Hematopoietic multipotent progenitor cell treated with erythropoietin and hydrocortisone succinate and interleukin-3 and kit ligand, for 15 days (in vitro differentiated cells): ENCODE measurements at places on chromosomes 7 and 10.

DNA sequence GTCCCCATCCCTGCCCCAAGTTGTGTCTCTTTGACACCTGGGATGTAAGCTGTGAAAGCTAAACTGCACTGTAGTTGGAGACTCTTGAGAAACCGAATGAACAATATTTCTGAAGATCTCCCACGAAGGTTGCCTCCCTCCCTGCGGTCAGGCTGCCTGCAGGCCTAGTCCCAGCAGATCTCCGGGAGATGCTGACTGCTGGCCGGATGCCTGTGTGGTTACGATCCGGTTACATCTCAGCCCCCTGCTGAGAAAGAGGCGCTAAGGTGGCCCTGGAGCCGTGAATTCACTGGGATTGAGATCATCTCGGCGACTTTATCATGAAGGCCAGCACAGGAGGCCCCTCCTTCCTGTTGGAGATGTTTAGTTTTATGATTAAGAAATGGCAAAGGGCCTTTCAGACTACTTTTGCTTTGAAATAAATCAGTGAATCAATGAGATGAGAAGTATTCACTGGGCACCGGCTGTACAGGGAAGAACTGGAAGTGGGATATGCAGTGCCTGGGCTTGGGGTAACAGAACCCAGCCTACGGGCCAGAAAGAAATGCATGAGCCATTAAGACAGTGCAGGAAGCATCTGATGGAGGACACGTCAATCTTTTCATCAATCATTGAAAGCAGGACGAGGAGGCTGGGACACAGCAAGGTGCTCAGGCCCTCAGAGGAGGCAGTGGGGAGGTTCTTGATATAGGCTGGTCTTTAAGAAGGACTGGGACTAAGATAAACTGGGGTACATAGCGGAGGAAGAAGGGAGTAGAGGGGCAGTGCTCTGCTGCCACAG is 177.6 kb downstream of the PRKAG2 start:
- no peak for DNase-seq

DNA sequence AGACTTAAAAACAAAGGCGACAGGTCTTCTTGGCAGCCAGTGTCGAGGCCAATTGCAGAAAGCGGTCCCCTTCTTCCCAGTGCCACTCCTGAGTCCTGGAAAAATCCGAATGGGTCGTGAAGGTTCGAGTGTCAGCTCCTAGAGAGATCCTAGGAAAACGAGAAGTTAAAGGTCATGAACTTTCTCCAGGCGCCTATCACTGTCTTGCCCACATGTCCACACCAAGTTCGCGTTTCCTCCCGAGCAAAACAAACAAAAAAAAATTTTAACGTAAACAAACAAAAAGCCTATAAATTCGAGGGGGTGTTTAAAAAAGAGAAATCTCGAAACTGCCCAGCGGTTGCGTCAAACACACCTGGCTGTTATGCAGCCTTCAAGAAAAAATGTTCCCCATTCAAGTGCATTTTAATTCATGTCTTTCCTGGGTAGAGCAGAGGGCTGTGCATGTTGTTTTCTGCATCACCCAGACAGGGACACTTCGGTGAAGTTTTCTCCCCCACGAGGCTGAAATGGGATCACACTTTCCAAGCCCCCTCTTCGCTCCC is 1.5 kb downstream of the ARHGAP21 start:
- no peak for DNase-seq

GRCh38 chr10:58266003-58266825 is 1.5 kb downstream of the IPMK start:
- DNase-seq = peak; percentile 29

DNA sequence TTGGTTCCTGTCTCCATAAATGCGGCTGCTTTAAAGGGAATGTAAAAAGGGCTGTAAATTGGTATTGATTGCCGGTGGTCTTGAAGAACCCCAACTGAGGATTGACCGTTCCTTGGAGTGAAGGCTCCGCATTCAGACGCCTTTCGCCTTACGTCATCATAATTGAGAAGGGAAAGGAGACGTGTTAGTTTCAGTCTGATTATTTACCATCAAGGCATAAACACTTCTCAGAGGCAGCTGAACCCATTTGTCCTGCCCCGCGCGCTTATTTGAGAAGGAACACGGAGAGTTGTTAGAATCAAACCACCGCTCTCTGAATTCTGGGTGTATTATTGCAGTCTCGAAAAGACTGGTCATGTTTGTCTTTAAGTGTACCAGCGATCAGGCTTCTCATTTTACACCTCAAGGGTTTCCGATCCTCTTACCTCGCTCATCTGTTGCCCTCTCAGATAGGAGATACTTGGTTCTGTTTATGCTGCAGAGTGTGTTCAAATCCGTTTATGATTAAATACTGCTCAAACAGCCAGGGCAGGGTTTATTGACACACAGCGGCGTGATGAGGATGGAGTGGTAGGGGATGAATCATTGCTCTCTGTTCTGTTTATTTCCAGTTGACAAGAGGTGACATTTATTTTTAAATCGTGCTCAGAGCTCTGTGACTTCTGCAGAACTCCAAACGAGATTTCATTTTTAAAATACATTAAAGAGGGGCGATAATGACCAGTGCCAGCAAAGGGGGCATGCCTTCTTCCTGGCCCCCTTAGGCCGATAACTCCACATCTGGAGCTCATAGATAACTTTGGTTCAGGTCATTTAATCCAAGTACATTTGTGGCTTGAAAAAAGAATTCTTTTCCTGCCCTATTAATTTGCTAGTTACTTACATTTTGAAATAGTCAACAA is 30.4 kb downstream of the FOXK1 start:
- DNase-seq = no peak

DNA sequence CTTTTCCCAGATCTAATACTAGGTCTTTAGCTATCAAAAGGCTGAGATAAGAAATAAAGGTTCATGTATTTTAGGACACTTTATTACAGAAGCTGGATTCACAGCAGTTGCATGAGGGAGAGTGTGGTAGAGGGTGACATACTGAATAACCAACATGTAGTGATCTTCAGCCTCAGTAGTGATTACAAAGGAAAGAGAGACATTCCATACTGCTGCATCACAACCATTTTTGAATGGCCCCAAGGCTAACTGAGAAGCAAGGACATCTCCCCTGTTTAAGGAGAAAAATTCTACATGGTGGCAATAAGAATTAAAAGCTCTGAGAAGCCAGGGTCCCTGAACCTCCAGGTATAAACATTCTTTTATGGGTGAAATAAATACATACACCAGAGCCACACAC is 35.3 kb downstream of the COG5 start:
- no peak for DNase-seq

- DNase-seq = no peak
These were observed 374.6 kb downstream of the CALN1 start for GRCh38 chr7:72037516-72037915.

- no peak for DNase-seq
These were observed 61.3 kb downstream of the CACNA2D1 start for GRCh38 chr7:82382276-82382675.

DNA sequence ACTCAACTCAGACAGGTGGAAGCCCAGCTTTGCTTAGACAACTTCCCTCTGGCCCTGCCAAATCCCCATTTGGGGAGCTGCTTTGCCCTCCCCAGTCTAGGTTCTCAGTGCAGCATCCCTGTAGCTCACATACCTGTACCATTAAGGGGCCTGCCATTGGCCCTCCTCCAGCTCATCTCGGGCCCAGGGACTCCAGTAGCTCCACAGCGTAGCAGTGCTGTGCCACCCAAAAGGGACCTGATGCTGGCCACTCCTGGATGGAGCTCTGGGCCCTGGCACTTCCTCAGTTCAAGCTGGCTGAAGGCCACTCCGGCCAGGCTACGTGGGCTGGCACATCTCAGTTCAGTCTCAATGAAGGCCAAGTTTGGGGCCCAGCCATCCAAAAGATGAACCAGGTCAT is 7.4 kb downstream of the LRIT1 start:
- no peak for DNase-seq

DNA sequence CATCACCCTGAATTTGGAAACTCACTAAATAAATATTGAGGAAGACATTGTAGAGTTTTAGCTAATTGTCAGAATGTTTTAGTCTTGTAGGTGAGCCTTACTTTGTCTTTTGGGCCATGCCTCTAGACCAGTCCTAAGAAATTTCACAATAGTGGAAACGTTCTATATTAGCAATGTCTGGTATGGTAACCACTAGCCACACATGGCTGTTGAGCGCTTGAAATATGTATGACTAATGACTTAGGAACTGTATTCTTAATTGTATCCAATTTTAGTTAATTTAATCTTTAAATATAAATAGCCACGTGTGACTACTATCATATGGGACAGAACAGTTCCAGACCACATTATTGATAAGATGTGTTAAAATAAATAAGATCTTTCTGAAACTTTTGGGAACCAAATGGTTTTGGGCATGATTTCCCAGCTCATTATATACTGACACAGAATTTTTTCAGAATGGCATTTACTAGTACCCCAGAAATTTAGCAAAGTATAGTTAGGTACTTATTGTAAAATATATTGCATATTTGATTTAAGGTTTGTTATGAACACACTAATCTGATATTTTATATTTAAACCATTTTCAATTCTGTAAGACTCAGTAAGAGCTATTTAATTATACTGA is 95.0 kb downstream of the VPS50 start:
- no peak for DNase-seq

DNA sequence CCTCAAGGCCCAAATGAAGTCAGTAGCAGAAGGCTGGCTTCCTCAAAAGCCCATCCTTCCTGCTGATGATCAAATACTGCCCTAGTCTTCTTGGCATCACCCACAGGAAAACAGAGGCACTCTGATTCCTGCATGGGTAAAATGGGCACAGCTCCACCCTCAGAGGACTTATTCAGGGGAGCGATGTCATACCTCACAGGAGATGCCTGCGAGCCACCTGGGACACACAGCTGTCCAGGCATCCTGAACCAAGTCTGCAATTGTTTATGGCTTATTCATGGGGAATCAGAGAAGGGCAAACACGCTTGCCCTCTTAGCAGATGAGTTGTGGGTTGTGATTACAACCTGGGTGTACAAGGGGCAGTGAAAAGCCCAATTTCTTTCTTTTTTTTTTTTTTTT is 22.0 kb upstream of the LMTK2 start:
- no peak for DNase-seq

- DNase-seq = no peak
These were observed 89.2 kb downstream of the HERPUD2 start for GRCh38 chr7:35605760-35606159.

GRCh38 chr7:144174613-144175012 is 8.7 kb upstream of the CTAGE4 start:
- no peak for DNase-seq

- no peak for DNase-seq
These were observed 25.1 kb downstream of the SGCE start for GRCh38 chr7:94630855-94631254.

GRCh38 chr7:106099539-106099938 is 12.6 kb downstream of the SYPL1 start:
- no peak for DNase-seq

DNA sequence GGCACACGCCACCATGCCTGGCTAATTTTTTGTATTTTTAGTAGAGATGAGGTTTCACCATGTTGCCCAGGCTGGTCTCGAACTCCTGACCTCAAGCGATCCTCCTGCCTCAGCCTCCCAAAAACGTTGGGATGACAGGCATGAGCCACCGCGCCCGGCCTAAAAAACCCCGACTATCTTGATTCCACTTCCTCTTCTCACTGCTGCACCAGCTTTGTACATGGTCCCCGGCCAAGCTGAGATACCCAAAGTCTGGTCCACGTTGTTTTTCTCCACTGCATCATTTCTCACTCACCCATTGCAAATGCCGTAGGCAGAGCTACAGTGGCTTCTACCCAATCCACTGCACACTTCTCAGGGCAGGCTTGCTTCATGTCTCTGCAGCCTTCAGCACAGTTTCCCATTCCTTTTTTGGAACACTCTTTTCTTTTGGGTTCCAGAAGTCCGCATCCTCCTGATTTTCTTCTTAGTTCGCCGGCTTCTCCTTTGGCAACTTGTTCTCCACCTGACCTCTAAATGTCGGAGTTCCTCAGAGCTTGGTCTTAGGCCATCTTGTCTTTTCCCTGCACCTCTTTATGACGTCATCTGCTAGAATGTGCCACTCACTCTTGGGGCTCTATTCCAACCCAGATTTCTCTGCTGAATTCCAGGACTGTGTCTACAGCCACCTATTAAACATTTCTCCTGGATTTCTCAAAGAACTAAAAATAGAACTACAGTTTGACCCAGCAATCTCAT is 6.0 kb upstream of the GNB2 start:
- DNase-seq = no peak

DNA sequence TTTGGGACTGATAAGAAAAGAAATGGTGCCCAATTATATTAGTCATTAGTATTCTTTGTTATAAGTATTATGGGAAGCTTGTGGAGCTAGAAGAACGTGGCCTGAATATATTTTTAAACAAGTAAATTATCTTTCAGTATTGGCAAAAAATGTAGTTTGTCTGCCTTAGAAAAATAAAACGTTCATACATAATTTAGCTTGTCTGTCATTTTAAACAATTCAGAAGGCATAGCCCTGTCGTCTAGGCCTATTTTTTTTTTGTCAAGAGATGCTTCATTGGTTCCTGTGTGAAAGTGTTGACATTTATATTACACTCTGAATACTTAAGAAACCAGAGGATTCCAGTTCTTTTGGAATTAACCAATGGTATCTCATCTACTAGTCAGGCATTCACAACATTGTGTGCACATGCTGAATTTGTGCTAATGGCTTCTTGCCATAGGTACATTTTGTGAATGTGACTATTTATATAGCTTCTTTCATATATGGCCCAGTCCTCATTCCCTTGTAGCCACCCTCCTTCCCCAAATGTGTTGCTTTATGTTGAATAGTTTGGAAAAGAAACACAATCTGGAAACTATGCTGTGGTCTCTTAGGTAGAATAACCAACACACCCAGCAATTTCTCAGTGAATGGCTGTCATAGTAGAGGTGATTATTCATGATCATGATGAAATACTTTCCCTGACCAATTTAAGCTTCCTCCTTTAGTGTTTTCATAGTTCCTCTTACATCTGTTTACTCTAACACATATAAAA is 435.8 kb downstream of the EXOC4 start:
- DNase-seq = no peak

GRCh38 chr10:99013885-99014284 is 221.8 kb downstream of the HPSE2 start:
- no peak for DNase-seq

- DNase-seq = peak; percentile 6
These were observed at the start of gene CASD1 for GRCh38 chr7:94509264-94509886. Gene CASD1 (plus strand): TSS chr7:94509809. CDS start chr7:94510085, 276 bp downstream.

DNA sequence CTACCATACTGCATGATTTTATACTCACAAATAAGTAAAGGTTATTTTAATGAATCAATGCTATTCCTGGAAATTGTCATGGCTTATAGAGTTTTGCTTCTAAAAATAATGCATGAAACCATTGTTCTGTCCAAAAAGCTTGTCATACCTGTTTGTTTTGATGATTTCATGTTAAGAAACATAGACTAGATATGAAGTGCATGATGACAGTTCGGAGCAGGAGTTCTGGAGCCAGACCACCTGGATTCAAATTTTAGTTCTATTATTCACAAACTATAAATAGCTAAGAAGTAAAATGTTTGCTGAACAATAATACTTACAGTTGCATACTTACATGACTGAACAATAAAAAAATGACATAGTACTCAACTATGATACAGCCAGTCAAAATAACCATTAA is 107.0 kb upstream of the AKR1E2 start:
- DNase-seq = no peak

GRCh38 chr10:28047061-28047460 is 48.2 kb upstream of the ODAD2 start:
- DNase-seq = no peak

- no peak for DNase-seq
These were observed 53.2 kb upstream of the SYPL1 start for GRCh38 chr7:106165337-106165736.

- DNase-seq = no peak
These were observed 184.2 kb downstream of the WDR37 start for GRCh38 chr10:1240341-1240775.
